ENCODE measurements at places on chromosomes 11 and 22. TPM values are rescaled to one million over a fixed set of nuclear protein-coding genes. Genes with fewer than 3 reads are reported as not detected.
A peak's percentile ranks its signal among the peaks of the same experiment; 100 is the strongest.

DNA sequence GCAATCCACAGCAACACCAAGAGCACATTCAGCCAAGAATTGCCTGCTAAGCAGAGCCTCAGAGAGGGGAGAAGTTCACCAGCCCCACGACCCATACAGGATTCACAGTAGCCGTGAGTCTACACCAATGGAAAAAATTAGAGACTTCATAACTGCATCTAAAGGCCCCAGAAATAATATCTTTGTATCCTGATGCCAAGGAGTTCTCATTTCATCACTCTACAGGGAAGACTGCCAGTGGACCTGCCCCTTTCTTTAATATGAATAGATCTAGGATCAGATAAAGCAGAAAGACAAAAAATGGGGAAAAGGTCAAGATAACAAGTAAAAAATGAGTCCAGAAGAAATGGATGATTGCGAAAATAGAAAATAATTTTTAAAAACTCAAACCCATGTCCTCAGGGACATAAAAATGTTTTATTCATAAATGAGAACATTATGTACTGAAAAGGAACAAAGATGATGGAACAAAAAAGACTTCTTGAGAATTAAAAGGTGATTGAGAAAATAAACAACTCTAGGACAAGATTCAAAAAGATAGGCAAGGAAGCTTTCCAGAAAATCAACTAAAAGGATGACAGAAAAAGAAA lies 9.5 kb downstream of the APOL3 start:
- no peak for DNase-seq

- no peak for DNase-seq
Measured at GRCh38 chr22:28743852-28744251, 2.0 kb downstream of the HSCB start.

- DNase-seq: peak; percentile 43
Measured at GRCh38 chr22:46023558-46023981, 46.6 kb upstream of the WNT7B start.

- no peak for DNase-seq
Measured at GRCh38 chr11:103681855-103682254, 354.6 kb upstream of the DDI1 start.

The ST3GAL4 gene
- polyA plus RNA-seq: 13.1 TPM

The THY1 gene
- 915 TPM for polyA plus RNA-seq

The OR52I2 gene
- polyA plus RNA-seq: not detected

The COA4 gene
- 57.3 TPM for polyA plus RNA-seq

Measured in AG04450 (cell line).